ENCODE measurements at places on chromosomes 3 and 15.
A peak's percentile ranks its signal among the peaks of the same experiment; 100 is the strongest.

DNA sequence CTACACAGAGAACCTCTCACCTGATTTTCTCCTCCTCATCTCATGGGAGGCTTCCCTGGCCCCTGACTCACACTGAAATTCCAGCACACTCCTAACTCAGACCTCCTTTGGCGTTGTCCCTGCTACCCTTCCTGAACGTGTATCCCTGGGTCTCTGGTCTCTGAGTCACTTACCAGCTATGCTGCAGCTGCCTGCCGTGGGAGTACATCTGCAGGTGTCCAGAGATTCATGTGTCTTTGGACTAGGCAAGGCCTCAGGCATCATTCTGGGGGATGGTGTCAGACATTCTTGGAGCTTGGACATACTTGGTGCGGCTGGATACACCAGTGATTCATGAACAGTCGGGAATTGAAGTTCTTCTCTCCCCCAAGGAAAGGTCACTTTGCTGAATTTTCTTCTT lies 148.8 kb upstream of the TRIM42 start:
- DNase-seq, result no peak

GRCh38 chr15:98771541-98771940 lies 123.2 kb downstream of the IGF1R start:
- no peak for DNase-seq

DNA sequence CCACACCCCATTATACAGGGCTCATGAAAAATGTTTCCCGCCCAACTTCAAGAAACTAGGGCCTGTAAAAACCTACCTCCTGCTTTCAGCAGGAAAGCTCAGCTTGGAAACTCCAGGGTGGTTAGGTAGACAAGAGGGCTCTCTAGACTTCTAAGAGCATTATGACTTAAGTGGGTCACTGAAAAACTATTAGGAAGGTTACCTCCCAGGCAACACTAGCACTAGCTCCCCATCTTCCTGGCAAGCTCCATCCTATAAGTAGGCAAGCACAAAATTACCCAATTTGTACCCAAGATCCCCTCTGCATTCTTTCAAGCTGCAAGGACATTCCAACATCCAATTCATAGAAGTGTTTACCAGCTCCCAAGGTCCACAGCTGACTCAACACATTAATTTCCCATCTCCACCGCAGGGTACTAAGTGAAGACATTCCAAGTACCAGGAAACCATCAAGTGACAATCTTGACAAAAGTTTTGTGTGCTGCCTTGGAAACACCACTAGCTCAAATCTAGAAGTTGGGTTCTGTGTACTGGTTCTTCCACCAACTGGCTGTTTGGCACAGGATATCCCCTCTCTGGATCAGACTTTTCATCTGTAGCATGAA lies 46.9 kb downstream of the WNT5A start:
- no peak for DNase-seq

GRCh38 chr3:8840556-8840955 lies 71.1 kb upstream of the OXTR start:
- DNase-seq, result peak; percentile 78

GRCh38 chr15:76185716-76186115 lies 125.6 kb downstream of the ETFA start:
- DNase-seq, result no peak

DNA sequence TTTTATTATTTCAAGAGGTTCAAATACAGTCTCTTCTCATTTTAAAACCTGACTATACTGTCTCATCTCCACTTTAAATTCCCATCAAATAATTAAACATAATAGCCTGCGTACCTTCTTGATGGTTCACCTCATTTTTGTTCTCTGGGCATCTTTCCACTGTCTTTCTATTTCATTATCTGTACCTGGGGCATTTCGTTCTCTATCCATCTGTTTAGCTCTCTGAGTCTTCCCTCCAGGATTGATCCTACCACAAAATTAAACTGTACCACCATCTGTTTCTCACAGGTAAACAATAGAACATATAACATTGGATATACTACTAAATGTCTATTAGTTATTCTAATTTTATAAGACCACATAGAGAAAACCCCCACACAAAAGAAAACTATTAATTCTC lies 1331.4 kb downstream of the NSUN3 start:
- no peak for DNase-seq
